PC-9 (cell line): ENCODE measurements at places on chromosomes 7 and 10. TPM values are rescaled to one million over a fixed set of nuclear protein-coding genes. Genes with fewer than 3 reads are reported as not detected.

DNA sequence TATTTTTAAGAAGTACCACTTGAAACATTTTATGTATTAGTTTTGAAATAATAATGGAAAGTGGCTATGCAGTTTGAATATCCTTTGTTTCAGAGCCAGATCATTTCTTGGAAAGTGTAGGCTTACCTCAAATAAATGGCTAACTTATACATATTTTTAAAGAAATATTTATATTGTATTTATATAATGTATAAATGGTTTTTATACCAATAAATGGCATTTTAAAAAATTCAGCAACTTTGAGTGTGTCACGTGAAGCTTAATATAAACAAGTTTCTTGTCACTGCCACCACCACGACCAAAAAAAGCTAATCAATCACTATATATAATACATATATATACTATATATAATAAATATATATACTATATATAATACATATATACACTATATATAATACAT, 4.8 kb downstream of the IL6 start:
- no peaks in the 10 kb centered on the region for H3K27me3 ChIP-seq
- peak overlapping the region; percentile 30 for H3K27ac ChIP-seq
- peaks cover 44% of the 10 kb centered on the region for H3K4me1 ChIP-seq
- DNase-seq: no peak
- no peaks in the 10 kb centered on the region for H3K36me3 ChIP-seq
- no peak overlapping the region for H3K4me3 ChIP-seq

DNA sequence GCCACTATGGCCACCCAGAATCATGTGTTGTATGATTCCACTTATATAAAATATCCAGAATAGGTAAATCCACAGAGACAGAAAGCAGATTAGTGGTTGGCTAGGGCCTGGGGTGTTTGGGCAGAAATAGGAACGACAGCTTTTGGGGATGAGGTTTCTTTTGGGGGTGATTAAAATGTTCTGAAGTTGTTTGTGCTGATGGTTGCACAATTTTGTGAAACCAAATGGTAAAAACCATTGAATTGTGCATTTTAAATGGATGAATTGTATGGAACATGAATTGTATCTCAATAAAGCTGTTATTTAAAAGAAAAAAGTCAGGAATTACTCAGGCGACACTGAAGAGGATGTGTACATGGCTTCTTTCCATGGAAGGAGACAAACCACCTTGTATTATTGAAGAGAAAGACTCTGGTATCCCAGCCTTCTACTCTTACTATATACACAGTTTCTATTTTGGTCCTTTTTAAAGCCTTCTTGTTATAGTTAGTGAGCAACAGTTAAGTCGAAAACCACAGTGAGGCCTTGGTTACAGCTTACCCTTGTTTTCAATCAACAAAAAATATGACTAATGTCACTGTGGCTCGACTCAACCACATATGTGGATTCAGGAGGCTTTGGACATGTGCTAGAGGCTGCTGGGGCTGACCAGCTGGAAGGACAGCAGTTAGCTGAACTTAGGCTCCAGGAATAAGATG, 57.1 kb upstream of the KMT2E start:
- no peak overlapping the region for H3K27ac ChIP-seq
- no peak overlapping the region for H3K4me3 ChIP-seq
- no peaks in the 10 kb centered on the region for H3K36me3 ChIP-seq
- no peak for DNase-seq

- H3K4me1 ChIP-seq: peaks cover 15% of the 10 kb centered on the region
- no peak for DNase-seq
- H3K27ac ChIP-seq: no peak overlapping the region
- no peaks in the 10 kb centered on the region for H3K36me3 ChIP-seq
- H3K27me3 ChIP-seq: no peaks in the 10 kb centered on the region
These were observed 33.0 kb upstream of the CTBP2 start for GRCh38 chr10:125193306-125193877.

GRCh38 chr10:7519351-7519750, 108.5 kb upstream of the SFMBT2 start:
- H3K4me1 ChIP-seq: no peaks in the 10 kb centered on the region
- no peak for DNase-seq
- no peak overlapping the region for H3K27ac ChIP-seq
- no peak overlapping the region for H3K4me3 ChIP-seq

DNA sequence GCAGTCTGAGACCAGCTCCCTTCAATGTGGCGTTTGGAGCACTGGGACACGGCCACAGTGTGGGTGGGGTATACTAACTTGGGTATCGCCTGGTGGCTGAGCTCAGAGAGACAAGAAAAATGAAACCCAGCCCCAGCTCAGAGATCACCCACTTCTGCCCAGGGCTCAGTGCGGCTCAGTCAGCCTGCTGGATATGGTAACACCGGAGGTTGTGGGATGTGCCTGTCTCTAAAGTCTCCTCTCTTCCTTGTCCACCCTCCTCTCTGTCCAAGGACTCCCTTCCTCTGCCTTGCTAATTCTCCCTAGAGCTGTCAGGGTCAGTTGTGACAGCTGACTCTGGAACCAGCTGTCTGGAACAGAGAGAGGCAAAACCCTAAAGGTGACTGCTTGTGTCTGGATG, 149.1 kb downstream of the PTPN20 start:
- DNase-seq: no peak
- no peaks in the 10 kb centered on the region for H3K4me1 ChIP-seq
- H3K27me3 ChIP-seq: peaks cover 31% of the 10 kb centered on the region
- no peak overlapping the region for H3K27ac ChIP-seq

DNA sequence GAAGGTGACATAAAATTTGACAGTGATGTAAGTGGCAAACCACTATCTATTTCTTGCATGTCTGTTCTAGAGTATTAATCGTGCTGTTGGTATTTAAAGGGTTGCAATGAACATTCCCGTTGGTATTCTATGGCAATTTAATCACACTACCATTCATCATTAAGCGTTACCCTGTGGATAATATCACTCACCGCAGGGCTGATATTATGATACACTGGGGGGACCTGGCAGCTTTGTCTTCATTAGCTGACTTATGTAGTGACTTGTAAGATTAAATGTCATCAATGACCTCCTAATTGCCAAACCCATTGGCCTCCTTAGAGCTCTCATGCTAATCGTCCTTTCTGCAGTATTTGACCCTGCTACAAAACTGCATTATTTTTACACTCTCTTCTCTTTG, 624.5 kb upstream of the VSTM2A start:
- H3K27ac ChIP-seq: no peak overlapping the region
- no peak overlapping the region for H3K4me3 ChIP-seq
- no peaks in the 10 kb centered on the region for H3K4me1 ChIP-seq
- no peak for DNase-seq

- H3K36me3 ChIP-seq: no peaks in the 10 kb centered on the region
- no peaks in the 10 kb centered on the region for H3K27me3 ChIP-seq
- no peak for DNase-seq
- H3K4me3 ChIP-seq: no peak overlapping the region
- H3K27ac ChIP-seq: no peak overlapping the region
These were observed 118.6 kb upstream of the PARD3 start for GRCh38 chr10:34933676-34934075.

- H3K27me3 ChIP-seq: no peaks in the 10 kb centered on the region
- H3K4me1 ChIP-seq: peaks cover 20% of the 10 kb centered on the region
- H3K36me3 ChIP-seq: no peaks in the 10 kb centered on the region
- DNase-seq: peak; percentile 62
These were observed 66.1 kb upstream of the AQP1 start for GRCh38 chr7:30845426-30846135.

DNA sequence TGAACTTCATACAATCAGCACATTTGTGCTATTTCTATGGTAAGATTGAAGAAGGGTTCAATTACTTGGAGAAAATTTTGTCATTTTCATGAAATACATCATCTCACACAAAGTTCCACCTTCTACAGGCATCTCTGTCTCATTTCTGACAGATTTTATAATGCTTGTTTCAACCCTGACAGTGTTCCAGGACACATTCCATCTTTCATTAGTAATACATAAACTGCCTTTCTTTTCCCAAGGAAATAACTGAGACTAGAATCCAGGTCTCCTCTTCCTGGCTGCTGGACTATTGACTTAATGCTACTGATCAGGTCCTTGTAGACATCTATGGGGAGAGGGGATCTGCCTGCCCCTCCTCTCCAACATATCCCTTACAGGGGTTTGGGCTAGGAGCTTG, 70.1 kb upstream of the PLPP4 start:
- no peaks in the 10 kb centered on the region for H3K27me3 ChIP-seq
- no peak overlapping the region for H3K27ac ChIP-seq
- no peak overlapping the region for H3K4me3 ChIP-seq
- H3K4me1 ChIP-seq: no peaks in the 10 kb centered on the region
- no peak for DNase-seq

DNA sequence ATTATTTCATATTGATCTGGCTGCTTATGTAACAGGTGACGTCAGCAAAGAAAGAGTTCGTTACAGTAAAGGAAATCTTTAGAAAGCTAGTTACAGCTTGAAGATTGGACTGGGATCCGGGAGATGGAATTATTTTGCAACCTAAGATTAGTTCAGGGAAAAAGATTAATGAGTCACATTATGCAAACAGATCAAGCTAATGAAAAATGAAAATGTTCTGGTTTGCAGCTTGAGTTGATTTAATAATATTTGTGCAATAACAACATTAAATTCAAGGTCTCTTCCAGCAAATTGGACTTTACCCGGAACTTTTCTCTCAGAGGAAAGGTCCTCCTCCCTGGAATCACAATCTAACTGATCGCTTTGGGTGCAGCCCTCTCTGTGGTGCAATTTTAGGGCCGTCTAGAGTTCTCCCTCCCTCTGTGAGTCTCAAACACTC, 119.5 kb downstream of the OTUD1 start:
- no peak overlapping the region for H3K4me3 ChIP-seq
- no peaks in the 10 kb centered on the region; the same call in 1 of the 2 replicates for H3K27me3 ChIP-seq
- no peak for DNase-seq
- H3K27ac ChIP-seq: no peak overlapping the region
- H3K36me3 ChIP-seq: no peaks in the 10 kb centered on the region
- H3K4me1 ChIP-seq: no peaks in the 10 kb centered on the region

DNA sequence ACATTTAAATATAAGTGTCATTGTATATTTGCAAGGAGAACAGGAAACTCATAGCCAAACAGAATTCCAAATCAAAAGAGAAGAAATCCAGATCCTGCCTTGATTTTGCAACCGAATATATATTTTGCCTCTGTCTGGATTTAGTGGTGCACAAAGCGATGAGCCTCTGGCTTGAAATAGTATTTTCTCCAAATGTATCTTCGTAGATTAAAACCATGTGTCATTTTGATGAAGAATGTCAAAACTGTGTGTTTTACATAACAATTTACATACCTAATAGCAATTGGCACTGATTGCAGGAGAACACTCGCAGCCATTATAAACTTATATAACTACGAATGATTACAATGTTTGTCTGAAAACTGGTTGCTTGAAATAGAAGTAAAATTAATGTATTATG, 156.4 kb downstream of the ARID5B start:
- no peaks in the 10 kb centered on the region for H3K4me1 ChIP-seq
- H3K4me3 ChIP-seq: no peak overlapping the region
- H3K27me3 ChIP-seq: no peaks in the 10 kb centered on the region
- DNase-seq: no peak
- 0 out of 2 replicates have a peak, but pooled peaks cover 9% of the 10 kb centered on the region for H3K36me3 ChIP-seq

DNA sequence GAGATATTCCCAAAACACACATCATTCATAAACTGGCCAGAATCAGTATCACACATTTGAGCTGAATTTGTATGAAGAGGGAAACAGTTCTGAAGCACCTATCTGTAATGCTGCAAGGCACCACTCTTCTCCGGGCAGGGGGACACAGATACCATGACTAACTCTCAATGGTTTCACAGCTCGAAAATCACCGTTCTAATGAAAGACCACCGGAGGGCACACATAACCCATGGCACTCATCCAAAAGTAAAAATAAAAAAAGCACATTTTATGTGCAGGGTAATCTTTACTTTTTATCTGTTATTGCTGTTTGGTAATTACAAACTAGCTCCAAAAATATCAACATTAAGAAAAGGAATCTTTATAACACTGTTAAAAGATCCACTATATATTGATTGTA, 137.5 kb downstream of the PARD3 start:
- no peaks in the 10 kb centered on the region for H3K4me1 ChIP-seq
- no peaks in the 10 kb centered on the region for H3K36me3 ChIP-seq
- DNase-seq: no peak
- H3K27me3 ChIP-seq: no peaks in the 10 kb centered on the region
- H3K4me3 ChIP-seq: no peak overlapping the region
- H3K27ac ChIP-seq: no peak overlapping the region

GRCh38 chr10:129483430-129484010, 16.5 kb downstream of the MGMT start:
- no peak overlapping the region for H3K4me3 ChIP-seq
- no peak overlapping the region for H3K27ac ChIP-seq
- no peak for DNase-seq
- no peaks in the 10 kb centered on the region for H3K36me3 ChIP-seq

DNA sequence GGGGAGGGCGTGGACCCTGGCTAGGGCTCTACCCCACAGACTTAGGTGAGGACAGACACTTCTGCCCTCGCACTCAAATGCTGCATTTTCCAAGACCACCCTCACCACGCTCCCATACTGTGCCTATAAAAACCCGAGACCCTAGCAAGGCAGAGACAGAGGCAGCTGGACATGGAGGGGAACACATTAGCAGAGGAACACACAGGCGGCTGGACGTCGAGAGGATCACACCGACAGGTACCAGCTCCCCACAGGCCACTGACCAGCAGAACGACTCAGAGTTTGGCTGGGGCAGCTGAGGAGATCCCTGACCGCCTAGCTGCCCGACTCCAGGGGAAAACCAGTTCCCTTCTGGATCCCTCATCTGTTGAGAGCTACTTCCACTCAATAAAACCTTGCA, 338.2 kb upstream of the SMIM30 start:
- H3K4me1 ChIP-seq: no peaks in the 10 kb centered on the region
- H3K36me3 ChIP-seq: no peaks in the 10 kb centered on the region
- no peak for DNase-seq
- no peaks in the 10 kb centered on the region for H3K27me3 ChIP-seq

GRCh38 chr10:33193701-33194521, 140.6 kb downstream of the NRP1 start:
- peaks cover 13% of the 10 kb centered on the region; the same call in 1 of the 2 replicates for H3K36me3 ChIP-seq
- H3K27ac ChIP-seq: no peak overlapping the region
- no peak for DNase-seq
- no peaks in the 10 kb centered on the region for H3K27me3 ChIP-seq

DNA sequence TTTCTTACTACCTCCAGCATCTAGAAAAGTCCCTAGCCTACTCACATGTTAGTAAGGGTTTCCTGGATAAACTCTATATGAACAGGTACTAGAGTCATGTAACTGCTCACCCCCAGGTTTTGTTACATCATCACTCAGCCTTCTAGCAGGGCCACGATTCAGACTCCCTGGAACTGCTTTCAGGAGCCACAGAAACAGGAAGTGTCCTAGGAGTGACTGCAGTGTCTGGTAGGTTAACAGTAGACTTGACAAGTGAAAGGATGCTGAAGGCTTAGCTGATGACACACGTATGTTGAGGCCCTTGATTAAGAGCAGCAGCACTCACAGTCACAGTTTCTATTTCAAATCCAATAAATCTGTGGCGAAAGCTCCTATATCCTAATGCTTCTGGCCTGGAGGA, 101.2 kb downstream of the DNMBP start:
- peak overlapping the region; percentile 63; the same call in 1 of the 2 replicates for H3K27ac ChIP-seq
- peaks cover 22% of the 10 kb centered on the region for H3K4me1 ChIP-seq
- H3K27me3 ChIP-seq: no peaks in the 10 kb centered on the region
- DNase-seq: no peak
- H3K4me3 ChIP-seq: no peak overlapping the region
- H3K36me3 ChIP-seq: peaks cover 22% of the 10 kb centered on the region

GRCh38 chr7:35480806-35481205, 214.1 kb downstream of the HERPUD2 start:
- no peak overlapping the region for H3K4me3 ChIP-seq
- DNase-seq: no peak
- no peak overlapping the region for H3K27ac ChIP-seq

Gene CFTR
- total RNA-seq: not detected in 2 replicates

Gene FAM25C
- total RNA-seq: not detected in 2 replicates

Gene VWA2
- total RNA-seq: 0.48 and 1.2 TPM in 2 replicates

Gene EPDR1
- total RNA-seq: 3.3 and 5.4 TPM in 2 replicates

Gene SPDYE11
- total RNA-seq: not detected in 2 replicates

Gene SUN3
- total RNA-seq: 0.24 TPM in 1 of 2 replicates, not detected in the other
